CD14-positive monocyte (primary cell): ENCODE measurements at places on chromosomes 16 and 17.

GRCh38 chr17:47220531-47220999 is 11.4 kb downstream of the MYL4 start:
- DNase-seq: no peak

DNA sequence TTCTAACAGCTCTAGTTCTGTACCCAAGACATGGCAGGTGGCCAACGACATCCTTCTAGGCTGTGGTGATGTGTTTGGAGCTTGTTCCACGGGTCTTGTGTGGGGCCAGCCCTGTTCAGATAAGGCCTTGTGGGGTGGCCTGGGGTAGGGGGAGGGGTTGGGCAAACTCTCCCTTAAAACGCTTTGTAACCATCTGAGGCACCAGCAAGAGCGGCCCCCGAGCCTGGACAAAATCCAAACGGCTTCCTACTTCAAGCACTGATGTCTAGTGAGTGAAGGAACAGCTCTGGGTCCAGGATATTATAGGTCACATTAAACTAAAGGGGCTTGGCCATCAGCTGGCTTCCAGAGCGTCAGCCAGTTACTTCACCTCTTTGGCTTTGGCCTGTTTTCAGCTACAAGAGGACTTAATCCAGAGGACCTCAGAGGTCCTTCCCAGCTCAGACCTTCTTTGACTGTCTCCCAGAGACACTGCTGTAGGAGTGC is 11.9 kb downstream of the SERPINF1 start:
- DNase-seq: no peak

- DNase-seq: no peak
Measured at GRCh38 chr16:967546-968295, 3.1 kb downstream of the LMF1 start.

GRCh38 chr17:14469971-14470370 is 169.1 kb downstream of the HS3ST3B1 start:
- DNase-seq: no peak
